ENCODE measurements at places on chromosomes 2 and 18.

DNA sequence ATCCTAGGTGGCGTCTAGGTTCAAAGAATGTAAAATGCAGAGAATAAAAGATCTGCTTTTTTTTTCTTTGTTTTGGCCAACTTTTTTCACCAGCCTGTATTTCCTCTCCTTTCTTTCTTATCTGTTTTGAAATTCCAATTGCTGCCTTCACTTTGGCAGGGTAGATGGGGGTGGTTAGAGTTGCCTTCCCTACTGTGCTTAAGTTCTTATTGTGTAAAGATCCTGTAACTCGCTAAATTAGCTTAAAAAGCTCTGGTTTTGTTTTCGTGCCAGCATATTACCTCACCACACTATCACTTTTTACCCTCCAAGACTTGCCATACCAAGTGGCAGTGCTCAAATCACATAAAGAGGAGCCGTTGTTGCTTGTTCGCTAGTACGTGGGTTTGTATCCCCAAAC, 921.7 kb downstream of the DPP10 start:
- DNase-seq: no peak

- DNase-seq: peak; percentile 79
Measured at GRCh38 chr2:142974288-142975024, 97.0 kb downstream of the KYNU start.

- no peak for DNase-seq
Measured at GRCh38 chr2:37215250-37215649, 16.1 kb downstream of the CEBPZ start.

- DNase-seq: peak; percentile 60
Measured at GRCh38 chr2:127560931-127561280, 25.4 kb downstream of the MYO7B start.

GRCh38 chr2:5946225-5947115, 254.3 kb downstream of the SOX11 start:
- DNase-seq: no peak

GRCh38 chr2:198102120-198102519, 297.7 kb downstream of the PLCL1 start:
- DNase-seq: no peak

- peak; percentile 13 for DNase-seq
Measured at GRCh38 chr2:25098670-25099486, 57.0 kb downstream of the EFR3B start.

Data from fibroblast of skin of scalp (primary cell).